ENCODE measurements at places on chromosomes 1 and 21. TPM values are rescaled to one million over a fixed set of nuclear protein-coding genes. Genes with fewer than 3 reads are reported as not detected.
A peak's percentile ranks its signal among the peaks of the same experiment; 100 is the strongest.

GRCh38 chr1:24918995-24919605 lies 11.0 kb downstream of the RUNX3 start:
- no peak for DNase-seq

- peak; percentile 77 for DNase-seq
These were observed 68.4 kb upstream of the SSBP3 start for GRCh38 chr1:54474310-54475251.

- DNase-seq = no peak
These were observed 84.1 kb downstream of the DMRTB1 start for GRCh38 chr1:53543130-53543777.

DNA sequence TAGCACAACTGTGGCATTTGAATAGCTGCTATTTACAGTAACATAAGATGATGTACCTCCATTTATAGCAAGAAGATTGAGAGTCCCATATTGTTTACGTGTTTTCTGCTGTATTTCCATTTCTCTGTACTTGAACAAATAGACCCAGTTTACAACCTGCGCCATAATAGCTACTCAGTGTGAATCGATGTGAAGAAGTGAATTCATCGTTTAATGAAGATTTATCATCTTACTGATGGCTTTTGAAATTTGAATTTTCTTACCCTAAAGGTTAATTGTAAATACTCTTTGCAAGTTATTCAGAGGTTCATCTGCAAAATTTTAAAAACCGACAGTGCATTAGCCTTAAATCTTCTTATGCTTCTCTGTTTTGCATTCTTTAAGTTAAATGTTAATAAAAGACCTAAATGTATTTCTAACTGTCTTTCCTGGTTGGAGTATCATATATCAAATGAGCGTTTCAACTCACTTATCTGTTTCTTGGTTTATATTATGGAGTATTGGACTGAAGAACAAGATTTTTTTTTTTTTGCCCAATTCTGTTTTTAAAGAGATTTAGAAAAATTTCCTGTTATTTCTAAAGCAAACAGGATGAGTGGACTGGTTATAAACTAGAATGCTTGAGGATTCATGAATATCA lies 2.2 kb downstream of the MACO1 start:
- DNase-seq = no peak

- no peak for DNase-seq
These were observed 31.4 kb upstream of the DEPDC1 start for GRCh38 chr1:68528243-68528642.

DNA sequence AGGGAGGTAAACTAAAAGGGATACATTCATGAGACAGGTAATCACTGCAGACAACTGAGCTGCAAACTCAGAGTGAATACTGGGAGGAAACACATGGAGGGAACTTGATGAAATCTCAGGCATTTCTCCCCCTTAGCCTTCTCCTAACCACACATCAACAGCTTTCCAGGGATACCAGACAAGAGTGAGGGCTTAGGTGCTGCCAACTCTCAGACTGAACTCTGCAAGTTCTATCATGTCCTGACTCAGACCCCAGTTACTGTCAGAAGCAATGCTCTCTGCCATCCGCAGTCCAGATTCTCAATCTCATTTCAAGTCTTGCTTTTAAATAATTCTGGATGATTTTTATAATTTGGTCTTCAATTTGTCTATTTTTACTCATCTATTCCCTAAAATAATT lies 267.3 kb downstream of the LTN1 start:
- no peak for DNase-seq

The DMBX1 gene
- total RNA-seq = 0.30 TPM

- DNase-seq = no peak
These were observed 67.9 kb upstream of the APOBEC4 start for GRCh38 chr1:183721041-183721440.

- no peak for DNase-seq
These were observed 47.2 kb upstream of the ZBTB40 start for GRCh38 chr1:22404486-22404885.

DNA sequence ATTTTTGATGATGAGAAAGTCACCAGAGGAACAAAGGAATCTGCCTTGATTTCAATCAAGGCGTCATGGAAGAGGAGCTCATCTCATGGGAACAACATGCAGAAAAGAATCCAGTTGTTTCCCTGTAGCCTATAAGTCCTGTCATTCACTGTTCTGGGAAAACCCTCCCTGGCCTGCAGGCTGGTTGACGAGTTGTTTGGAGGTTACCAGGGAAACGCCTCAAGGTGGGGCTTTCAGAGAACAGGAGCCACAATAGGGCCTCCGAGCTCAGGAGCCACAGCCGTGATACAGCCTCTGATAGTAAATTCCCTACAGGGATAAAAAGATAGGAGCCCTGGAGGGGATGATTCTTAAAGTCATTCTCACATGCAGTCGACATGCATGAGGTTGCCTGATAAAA lies 135.2 kb downstream of the PSMG1 start:
- peak; percentile 63 for DNase-seq

DNA sequence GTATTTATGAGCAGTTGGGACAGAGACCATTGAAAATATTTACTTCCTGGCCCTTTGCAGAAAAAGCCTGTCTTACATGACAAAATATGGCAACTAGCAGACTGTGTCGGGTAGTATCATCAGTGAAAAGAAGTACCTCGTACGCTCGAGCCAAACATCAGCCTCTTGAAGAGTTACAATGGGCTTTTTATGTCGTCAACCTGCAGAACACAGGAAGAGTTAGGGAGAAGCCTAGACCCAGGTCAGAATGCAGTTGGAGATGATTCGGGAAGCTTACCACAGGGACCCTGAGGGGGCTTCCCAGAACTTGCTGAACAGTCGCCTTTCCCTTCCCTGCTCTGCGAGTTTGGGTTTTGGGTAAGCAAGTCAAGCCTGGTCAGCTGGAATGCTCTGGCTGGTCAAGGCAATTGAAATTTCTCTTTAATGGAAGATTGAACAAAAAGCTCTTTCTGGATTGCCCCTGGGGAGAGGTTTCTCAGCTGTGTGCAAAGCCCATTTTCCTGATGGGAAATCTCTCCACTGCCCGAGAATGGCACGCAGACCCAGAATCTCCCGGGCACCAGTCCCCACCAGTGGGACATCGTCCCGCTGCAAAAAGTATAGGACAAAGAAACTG lies 263.6 kb upstream of the TMEM51 start:
- no peak for DNase-seq

DNA sequence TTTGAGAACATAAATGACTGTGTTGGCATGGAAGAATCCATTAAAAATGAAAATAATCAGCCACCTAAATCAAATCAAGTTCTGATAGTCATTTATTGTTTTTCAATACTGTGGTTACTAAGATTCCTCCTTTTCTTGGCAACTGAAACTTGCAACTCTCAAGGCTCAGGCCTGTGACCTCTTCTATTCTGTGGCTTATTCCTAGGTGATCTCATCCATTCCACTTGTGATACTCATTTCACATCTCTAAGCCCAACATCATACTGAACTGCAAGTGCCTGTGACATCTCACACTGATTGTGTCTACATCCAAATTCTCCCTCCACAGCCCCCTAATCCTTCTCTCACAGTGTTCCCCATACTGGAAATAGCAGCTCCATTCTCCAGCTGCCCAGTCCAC lies 4.8 kb upstream of the ST6GALNAC5 start:
- DNase-seq = no peak

GRCh38 chr1:43074244-43074643 lies 97.8 kb downstream of the EBNA1BP2 start:
- DNase-seq = peak; percentile 44

DNA sequence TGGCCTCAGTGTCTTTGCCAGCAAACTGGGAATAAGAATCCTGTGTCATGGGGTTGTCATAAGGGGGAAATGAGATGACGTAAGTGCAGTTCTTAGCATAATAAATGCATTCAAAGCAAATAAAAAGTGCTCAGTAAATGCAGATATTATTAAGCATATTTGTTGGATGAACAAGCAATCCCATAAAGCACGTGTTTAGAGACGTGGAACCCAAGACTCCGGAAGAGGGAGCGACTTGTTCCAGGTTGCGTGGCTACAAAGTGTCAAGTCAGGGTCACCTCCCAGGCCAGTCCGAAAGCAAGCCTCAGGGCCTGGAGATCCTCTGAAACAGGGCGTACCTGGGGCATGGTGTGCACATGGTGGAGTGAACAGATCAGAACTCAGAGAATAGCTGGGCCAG lies 58.0 kb upstream of the LAPTM5 start:
- DNase-seq = no peak

The KISS1 gene
- 0.88 TPM for total RNA-seq

The IL20 gene
- total RNA-seq = not detected

The BNIPL gene
- 2.3 TPM for total RNA-seq

The CRNN gene
- total RNA-seq = not detected

GRCh38 chr1:3658231-3658615 lies 5.9 kb downstream of the TP73 start:
- no peak for DNase-seq

The ARHGEF11 gene
- total RNA-seq = 32.4 TPM

GRCh38 chr1:27863538-27863915 lies 8.8 kb upstream of the THEMIS2 start:
- no peak for DNase-seq

DNA sequence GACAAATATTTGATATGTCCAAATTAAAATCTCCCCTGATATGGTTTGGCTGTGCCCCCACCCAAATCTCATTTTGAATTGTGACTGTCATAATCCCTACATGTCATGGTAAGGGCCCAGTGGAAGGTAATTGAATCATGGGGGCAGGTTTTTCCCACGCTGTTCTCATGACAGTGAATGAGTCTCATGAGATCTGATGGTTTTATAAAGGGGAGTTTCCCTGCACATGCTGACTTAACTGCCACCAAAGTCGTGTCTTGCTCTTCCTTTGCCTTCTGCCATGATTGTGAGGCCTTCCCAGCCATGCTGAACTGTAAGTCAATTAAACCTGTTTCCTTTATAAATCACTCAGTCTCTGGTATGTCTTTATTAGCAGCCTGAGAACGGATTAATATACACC lies 207.0 kb downstream of the BARHL2 start:
- no peak for DNase-seq

DNA sequence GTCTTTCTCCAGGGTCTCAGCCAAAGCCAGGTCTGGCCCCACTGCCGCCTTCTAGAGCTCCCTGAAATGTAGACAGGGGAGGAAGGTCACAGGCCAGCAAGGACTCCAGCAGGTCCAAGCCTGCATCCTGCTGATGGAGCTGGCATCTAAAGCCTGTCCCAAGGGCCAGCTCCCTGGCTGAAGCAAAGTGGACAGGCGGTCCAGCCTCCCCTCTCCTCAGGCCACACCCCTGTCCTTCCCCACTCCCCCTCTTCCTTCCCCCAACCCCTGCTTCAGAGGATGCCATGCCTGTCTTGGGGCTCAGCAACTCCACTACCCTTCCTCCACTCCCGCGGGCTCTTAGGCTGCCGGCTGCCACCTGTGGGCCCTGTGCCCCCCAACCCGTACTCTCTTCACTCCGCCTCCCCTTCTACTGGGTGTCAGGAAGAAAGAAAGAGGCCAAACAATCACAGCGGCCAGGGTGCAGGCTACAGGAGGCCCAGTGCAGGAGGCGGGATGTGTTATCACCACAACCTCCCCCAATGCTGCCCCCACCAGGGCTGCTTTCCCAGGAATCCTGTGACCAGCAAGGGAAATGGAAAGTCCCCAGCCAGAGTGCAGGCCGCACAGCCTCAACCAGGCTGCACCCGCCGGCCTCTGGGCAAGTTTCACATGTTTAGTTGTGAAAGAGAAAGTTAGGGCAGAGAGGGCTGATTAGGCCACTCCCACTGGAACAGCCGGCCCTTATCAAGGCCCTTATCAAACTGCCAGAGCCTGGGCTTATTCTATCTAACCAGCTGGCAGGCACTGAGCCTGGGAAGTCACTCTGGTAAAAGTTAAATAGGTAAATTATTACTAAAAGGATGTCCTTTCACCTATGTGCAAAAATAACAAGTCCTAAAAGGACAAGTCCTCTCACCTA lies 34.1 kb downstream of the ACOT7 start:
- peak; percentile 57 for DNase-seq

- no peak for DNase-seq
These were observed 4.0 kb upstream of the GJC2 start for GRCh38 chr1:228145463-228146416.

- no peak for DNase-seq
These were observed 117.1 kb upstream of the COL6A1 start for GRCh38 chr21:45864436-45864835.

GRCh38 chr1:7401814-7402547 lies 369.1 kb upstream of the VAMP3 start:
- DNase-seq = no peak

DNA sequence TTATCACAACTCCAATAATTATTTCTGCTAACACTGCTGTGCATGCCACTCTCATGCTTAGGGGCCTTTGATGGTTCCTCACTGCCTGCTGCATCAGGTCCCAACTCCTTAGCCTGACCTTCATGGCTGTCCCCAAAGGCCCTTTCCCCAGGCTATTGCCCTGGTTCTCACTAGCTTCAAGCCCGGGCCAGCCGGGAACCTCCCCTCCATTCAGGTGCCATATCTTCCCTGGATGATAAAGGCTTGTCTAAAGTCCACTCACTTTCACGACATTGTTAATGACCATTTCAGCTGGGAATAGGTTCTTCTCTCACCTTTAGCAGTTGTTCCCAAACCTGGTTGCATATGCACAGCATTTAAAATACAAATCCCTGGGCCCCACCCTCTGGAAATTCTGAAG lies 95.8 kb downstream of the CNIH3 start:
- no peak for DNase-seq

The ADGRL2 gene
- 121 TPM for total RNA-seq

DNA sequence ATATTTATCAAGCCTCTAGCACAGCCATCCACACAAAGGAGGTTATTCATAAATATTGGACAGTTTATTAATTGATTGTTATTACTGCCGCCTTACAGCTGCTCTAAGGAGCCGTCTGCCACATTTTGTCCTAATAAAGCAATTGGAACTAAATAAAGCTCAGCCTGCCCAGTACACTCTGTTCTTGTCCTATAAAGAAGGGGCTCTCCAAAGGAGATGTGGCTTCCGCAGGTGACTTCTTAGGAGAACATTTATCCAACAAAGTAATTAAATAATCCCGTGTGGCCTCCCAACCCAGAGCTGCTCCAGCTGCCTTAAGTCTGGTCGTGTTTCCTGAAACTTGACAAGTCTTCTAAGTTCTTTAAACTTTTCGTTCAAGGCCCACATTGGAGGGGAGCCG lies 497.7 kb downstream of the NPHP4 start:
- DNase-seq = no peak

Data from H1 (cell line).